Hair follicle dermal papilla cell (primary cell): ENCODE measurements at places on chromosomes 4 and X. TPM values are rescaled to one million over a fixed set of nuclear protein-coding genes. Genes with fewer than 3 reads are reported as not detected.

Gene TRIM75
- not detected in 2 replicates for total RNA-seq

Gene KDM6A
- 25.9 and 32.8 TPM in 2 replicates for total RNA-seq

Gene NUDT11
- 9.1 and 9.6 TPM in 2 replicates for total RNA-seq

Gene SPANXA1
- total RNA-seq: not detected in 2 replicates

Gene GATA1
- total RNA-seq: not detected in 2 replicates

Gene POLN
- 3.2 and 3.5 TPM in 2 replicates for total RNA-seq

Gene SCD5
- total RNA-seq: 48.7 and 68.0 TPM in 2 replicates

Gene DTHD1
- not detected in 2 replicates for total RNA-seq
